IMR-90 (cell line): ENCODE measurements at places on chromosomes 4 and X. TPM values are rescaled to one million over a fixed set of nuclear protein-coding genes. Genes with fewer than 3 reads are reported as not detected.

The NXF2 gene
- not detected in 2 replicates for total RNA-seq

The CLDN2 gene
- total RNA-seq = not detected in 2 replicates

The SUPT20HL1 gene
- not detected in 2 replicates for total RNA-seq

The ATP11C gene
- total RNA-seq = 40.0 and 71.4 TPM in 2 replicates

The CXCL10 gene
- total RNA-seq = 0.18 and 0.28 TPM in 2 replicates

The PPP2R2C gene
- total RNA-seq = not detected in 2 replicates

The GABRG1 gene
- total RNA-seq = not detected in 2 replicates

The TLR10 gene
- not detected in 2 replicates for total RNA-seq

The TGIF2LX gene
- total RNA-seq = not detected in 2 replicates

The MTMR8 gene
- total RNA-seq = under 0.01 TPM in 1 of 2 replicates, not detected in the other

The PFKFB1 gene
- total RNA-seq = under 0.01 TPM in 1 of 2 replicates, not detected in the other

The SPOCK3 gene
- total RNA-seq = not detected in 2 replicates

The FDCSP gene
- not detected in 2 replicates for total RNA-seq

The ART3 gene
- not detected in 2 replicates for total RNA-seq

The TRPC5OS gene
- total RNA-seq = not detected in 2 replicates

The SFRP2 gene
- total RNA-seq = not detected in 2 replicates
